ENCODE measurements at places on chromosomes 13 and 19. TPM values are rescaled to one million over a fixed set of nuclear protein-coding genes. Genes with fewer than 3 reads are reported as not detected.

DNA sequence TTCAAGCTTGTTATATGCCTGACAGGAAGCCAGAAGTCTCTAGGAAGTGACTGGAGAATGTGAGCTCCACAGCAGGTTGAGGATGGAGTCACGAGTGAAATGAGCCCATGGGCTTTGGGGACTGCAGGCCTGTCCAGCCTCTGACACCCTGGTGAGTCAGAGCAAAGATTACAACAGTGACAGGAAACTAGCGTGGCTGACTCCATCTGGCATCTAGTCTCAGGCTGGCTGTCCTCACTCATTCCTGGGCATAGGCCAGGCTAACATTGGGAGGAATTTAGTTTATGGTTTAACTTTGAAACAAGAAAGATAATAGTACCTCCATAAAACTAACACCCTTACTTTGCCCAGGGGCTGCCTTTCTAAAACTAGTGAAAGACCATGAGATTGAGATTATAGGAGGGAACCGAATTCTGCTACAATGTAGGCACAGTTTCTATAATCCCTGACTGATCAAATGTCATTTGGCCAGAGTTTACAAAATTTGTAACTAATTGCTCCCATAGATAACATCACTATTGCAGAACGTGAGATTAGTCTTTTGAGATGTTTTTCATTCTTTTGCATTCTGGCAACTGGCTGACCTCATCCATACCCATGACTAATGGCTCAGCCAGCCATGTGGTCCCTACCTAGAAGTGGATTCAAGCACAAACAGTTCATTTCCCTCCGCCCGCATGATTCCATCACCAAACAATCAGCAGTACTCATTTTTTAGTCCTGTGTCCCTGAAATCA lies 28.4 kb downstream of the PSG1 start:
- no peak for DNase-seq

DNA sequence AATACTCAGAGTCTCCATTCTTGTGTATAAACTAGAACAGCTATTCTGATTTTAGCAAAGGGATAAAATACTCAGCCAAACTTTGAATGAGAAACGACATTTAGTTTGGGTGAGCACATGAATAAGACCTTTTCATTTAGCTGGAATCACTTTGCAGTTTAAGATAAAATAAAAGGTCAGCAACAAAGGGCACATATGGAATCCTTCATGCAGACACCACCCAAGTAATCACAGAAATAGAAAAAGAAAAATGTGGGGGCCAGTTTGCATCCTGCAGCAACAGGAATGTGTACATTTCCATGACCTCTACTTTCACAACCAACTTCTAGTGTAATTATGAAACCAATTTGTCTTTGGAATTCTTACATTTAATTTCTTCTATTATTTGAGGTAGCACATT lies 1637.4 kb downstream of the PCDH9 start:
- DNase-seq = no peak

- DNase-seq = no peak
Observed at GRCh38 chr13:38871275-38871674, 119.4 kb downstream of the STOML3 start.

GRCh38 chr19:52070496-52070895 lies 21.9 kb upstream of the ZNF432 start:
- no peak for DNase-seq

DNA sequence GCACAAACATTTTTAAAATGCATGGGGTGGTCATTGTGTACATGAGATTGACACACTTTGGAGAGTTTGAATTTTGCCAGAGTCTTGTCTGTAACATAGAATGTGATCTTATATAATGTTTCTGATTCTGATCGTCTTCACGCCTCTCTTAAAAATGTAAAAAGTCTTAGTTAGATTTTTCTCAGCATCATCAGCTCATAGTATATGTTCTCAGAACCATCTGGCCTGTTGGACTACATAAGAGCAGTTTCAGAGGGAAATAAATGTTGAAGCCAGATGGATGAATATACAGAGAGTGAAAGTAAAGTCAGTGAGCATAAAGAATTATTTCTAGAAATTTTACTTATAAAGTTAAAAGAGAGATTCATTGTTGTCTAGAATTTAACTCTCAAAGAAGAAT lies 789.9 kb upstream of the MIR17HG start:
- DNase-seq = no peak

DNA sequence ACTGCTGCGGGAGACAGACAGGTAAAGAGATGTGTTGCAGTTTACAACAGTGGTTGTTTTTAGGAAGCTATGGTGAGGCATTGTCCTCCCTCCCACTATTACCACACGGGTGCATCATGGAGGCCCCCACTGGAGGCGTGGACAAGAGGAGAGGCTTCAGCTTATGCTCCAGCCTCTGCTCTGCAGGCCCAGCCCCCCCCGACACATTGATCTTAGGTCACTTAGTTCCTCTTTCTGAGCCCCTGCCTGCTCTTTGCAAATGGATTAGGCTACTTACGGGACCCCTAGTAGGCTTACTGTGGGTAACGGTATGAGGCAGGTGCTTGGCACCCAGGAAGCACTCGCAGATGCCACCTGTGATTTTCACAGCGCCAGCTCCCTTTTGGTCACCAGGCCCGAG lies 123.9 kb downstream of the SLC7A1 start:
- DNase-seq = peak; percentile 62

GRCh38 chr13:99830931-99831330 lies 140.6 kb downstream of the ZIC5 start:
- DNase-seq = no peak

GRCh38 chr19:18171605-18172327 lies 1.8 kb upstream of the IFI30 start:
- DNase-seq = no peak

DNA sequence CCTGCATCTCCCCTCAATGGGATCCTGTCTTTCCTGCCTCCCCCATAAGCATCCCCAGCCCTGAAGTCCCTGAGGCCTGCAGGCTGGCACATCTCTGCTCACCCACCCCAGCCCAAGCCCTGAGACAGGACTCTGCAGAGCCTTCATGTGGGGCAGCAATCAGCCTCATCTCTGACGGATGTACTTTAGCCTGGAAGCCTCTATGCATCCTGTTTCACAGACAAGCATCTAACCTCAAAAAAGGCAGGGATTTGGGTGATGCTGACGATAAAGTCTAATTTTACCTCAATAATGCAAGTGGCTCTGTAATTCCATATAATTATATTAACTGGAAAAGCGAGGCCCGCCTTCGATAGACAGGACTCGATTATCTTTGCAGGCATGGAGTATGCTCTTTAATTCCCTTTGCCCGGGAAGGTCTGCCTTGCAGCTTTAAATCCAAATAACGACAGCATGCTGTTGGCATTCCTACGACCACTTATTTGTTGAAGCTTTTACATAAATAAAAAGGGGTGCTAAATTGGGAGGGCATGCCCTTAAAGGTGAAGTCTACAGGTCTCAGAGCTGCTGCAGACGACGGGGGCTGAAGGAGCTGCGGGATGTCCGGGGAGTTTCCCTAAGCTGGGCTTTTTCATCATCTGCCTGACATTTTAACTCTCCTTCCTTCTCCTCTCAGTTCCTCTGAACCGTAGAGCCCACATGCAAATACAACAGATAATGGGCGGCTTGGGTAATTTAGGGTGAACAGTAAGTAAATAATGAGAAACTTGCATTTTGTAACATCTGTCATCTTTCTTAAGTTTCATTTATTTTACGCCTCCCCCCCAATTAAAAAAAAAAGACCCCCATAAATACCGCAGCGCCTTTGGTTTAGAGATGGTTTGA lies 211.5 kb downstream of the URI1 start:
- DNase-seq = peak; percentile 60

DNA sequence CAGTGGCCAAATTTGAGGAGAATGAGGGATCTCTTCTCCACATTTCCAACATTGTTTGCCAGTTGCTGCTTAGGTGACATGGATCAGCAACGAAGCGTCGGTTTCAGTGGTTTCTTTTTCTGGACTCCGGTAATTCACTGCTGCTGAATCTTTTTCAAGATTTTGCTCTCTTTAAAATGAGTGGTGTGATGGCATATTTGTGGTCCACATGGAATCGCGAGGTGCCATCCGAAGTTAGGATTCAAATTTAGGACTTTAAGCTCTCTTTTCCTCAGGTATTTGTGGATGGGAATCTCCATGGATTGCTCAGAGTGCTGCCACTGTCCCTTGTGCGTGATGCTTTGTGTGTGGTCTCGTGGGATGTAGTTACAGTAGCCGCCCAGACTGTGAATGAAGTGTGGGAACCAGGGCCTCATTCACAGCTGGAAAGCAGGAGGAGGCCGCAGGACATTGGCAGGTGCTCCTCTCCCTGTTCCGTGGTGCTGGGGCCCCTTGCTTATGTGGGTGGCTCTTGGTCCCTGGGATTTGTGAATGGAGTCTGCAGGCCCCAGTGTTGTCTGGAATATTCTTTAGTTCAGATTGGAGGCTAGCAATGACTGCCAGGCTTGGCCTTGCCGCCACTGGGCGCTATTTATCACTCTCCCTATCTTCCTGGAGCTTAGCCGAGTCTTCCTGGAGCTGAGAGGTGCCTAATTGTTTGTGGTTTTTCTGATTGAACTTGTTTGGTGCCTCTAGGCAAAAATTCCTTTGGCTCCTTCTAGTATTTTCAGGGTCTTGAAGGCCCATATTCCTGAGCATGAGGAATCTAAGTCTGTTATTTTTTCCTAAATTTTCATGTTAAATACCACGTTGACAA lies 1.5 kb downstream of the ILF3 start:
- peak; percentile 48 for DNase-seq

- DNase-seq = no peak
Observed at GRCh38 chr13:39040206-39040605, 1.9 kb downstream of the NHLRC3 start.

DNA sequence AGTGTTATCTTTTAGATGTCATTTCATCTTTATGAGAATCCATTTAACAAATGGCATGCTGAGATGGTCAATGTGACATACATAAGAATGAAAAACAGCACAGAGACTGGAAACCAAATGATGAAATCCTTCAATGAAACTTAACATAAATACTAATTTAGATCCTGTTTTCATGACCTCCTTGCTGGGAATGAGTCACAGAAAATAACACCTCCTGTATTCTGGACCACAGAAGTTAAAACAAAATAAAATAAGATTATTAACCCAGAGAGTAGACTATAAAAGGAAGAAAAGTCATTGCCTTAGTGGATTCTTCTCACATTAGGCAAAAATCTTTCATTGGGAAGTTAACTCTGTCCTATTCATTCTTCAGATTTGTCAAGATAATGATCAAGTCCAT lies 1.6 kb downstream of the DIAPH3 start:
- no peak for DNase-seq

GRCh38 chr19:35913589-35913988 lies 5.5 kb upstream of the TYROBP start:
- peak; percentile 15 for DNase-seq

DNA sequence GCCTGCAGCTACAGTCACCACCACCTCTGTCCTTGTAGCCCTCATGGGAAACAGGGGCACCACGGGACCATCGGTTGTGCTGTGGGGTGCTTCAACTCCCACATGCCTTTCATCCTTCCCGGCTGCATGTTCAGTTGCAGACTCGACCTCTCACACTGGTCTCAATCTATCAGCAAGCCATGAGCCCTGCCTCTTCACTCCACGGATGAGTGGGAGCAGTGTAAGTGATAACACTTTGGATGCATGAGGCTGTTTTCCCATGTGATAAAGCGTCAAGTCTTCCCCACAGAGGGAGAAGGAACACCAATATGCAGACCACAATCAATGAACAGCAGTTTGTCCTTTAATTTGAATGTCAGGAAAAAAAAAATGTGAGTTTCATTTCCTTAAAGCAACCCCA lies 12.2 kb downstream of the SERP2 start:
- DNase-seq = no peak

DNA sequence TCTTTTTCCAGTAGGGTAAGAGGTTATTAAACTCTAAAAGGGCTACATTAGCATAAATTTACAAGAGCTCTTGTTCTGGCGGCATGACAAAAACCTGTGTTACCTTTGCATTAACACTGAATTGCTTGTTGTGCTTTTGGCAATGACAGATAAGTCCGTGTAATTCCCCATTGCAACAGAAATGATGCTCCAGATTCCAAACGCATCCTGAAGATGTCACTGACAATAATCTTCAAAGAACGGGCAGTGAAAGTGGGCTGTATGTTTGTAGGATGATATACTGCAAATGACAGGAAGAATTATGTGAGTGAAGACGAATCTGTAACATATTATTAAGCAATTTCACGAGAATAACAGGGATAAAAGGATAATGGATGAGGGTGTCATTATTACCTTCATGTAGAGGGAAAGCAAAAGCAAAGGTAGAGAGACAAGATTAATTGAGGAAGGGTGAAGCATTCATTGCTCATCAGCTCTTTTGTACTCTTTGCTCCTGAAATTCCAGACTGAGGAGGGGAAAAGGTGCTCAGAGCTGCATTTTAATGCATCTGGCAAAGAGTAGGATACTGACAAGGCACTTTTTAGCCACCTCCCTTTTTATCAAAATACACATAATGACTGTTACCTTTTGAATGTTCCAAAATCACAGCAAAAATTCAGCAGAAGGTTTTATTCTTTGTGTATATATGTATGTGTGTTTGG lies 38.5 kb upstream of the MAB21L1 start:
- DNase-seq = no peak

- DNase-seq = no peak
Observed at GRCh38 chr13:42356184-42356575, 84.2 kb downstream of the AKAP11 start.

GRCh38 chr13:43293986-43294385 lies 270.6 kb downstream of the DNAJC15 start:
- no peak for DNase-seq

DNA sequence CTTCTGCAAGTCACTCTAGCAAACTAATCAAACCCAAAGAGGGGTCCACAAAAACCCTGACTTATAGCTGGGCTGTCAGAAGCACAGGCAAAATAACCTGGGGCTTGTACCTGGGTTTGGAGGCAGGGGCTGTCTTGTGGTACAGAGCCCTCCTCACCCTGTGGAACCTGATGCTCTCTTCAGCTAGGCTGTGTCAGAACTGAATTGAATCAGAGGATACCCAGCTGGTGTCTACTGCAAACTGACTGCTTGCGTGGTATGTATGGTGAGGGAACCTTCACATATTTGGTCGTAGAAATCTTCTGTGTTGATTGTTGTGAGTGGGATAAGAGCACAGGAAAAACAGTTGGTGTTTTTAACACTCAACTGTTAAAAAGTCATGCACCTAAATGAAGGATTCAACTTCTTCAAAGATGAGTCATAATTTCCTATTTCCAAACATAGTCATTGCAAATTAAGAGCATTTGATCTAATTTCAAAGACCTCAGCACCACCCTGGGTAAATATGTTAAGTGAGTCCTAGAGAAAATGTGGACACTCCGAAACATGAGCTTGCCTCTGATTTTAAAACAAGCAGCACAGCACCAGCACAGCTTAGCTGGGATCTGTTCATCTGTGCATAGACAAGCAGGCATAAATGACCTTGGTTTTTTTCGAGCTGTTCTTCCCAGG lies 840.2 kb downstream of the UQCRFS1 start:
- no peak for DNase-seq

GRCh38 chr19:52066258-52066863 lies 17.7 kb upstream of the ZNF432 start:
- no peak for DNase-seq

GRCh38 chr19:36331353-36332228 lies 47.4 kb downstream of the ZFP14 start:
- peak; percentile 91 for DNase-seq

The CCDC70 gene
- total RNA-seq = not detected

The VAV1 gene
- 92.7 TPM for total RNA-seq

The ERVK3-1 gene
- total RNA-seq = 48.1 TPM

The ZNF132 gene
- total RNA-seq = not detected

The ZSWIM4 gene
- 13.4 TPM for total RNA-seq

The KLHL26 gene
- total RNA-seq = 7.9 TPM

The GTF2F2 gene
- total RNA-seq = 22.5 TPM

The HS6ST3 gene
- not detected for total RNA-seq

The ZNF578 gene
- total RNA-seq = not detected

The BCL3 gene
- 22.9 TPM for total RNA-seq

The PRX gene
- total RNA-seq = 4.9 TPM
